ENCODE measurements at places on chromosomes 1 and 21.

GRCh38 chr1:5109633-5110032 lies 455.2 kb downstream of the AJAP1 start:
- no peak for DNase-seq

- no peak for DNase-seq
Observed at GRCh38 chr1:151444783-151445177, 14.5 kb downstream of the POGZ start.

DNA sequence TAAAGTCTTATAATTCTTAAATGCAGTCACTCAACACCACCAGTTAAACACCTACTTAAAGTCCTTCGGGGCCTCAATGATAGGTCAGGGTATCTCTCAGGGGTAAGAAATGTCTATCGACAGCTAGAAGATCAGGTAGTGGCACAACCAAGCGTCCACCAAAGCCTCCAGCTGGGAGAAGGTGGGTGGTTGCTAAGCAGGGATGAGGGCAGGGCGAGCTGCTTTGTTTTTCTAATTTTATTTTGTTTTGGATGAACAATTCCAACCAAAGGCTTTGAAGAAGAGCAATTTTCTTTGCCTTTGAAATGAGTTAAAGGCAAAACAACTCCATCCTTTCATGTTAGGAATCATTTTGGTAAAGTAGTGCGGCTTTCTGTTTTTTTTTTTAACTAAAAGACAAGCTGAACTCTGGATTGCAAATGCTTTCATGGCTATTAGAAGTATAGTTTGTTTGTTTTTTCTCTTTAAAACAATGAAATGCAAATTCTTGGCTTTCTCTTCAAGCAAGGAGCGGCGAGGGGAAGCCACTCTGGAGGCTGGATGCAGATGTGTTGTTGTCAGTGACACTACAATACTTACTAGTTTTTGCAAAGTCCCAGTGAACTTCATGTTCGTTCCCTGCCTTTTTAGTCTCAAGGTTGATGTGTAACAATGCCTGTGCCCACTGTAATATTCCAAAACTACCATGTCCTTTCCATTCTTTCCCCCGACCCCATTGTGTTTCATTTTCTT lies 106.0 kb downstream of the MRPS6 start:
- DNase-seq: no peak

- DNase-seq: no peak
Observed at GRCh38 chr1:184427722-184428121, 40.9 kb downstream of the C1orf21 start.

DNA sequence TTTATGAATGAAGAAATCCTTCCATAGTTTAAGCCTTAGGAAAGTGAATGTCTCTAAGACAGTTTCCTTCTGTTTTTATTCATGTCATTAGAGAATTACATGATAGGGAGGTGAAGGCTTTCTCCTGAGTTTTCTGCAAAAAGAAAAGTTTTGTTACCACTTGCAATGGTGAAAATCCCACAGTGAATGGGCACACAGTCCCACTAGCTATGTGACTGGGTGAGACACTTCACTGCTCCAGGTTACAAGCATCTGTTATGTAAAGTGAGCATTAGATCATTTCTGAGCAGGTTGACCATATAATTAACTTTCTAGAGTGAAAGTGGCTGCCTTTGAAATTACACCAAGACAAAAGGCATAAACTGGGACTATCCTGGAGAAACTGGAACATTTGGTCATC lies 38.9 kb upstream of the GREM2 start:
- no peak for DNase-seq

GRCh38 chr21:41891132-41891531 lies 12.0 kb upstream of the PRDM15 start:
- no peak for DNase-seq

GRCh38 chr21:45916011-45916840 lies 65.3 kb upstream of the COL6A1 start:
- DNase-seq: no peak

GRCh38 chr1:200971428-200971903 lies 52.0 kb downstream of the KIF21B start:
- no peak for DNase-seq

GRCh38 chr1:154379301-154379700 lies 25.8 kb upstream of the IL6R start:
- DNase-seq: no peak

DNA sequence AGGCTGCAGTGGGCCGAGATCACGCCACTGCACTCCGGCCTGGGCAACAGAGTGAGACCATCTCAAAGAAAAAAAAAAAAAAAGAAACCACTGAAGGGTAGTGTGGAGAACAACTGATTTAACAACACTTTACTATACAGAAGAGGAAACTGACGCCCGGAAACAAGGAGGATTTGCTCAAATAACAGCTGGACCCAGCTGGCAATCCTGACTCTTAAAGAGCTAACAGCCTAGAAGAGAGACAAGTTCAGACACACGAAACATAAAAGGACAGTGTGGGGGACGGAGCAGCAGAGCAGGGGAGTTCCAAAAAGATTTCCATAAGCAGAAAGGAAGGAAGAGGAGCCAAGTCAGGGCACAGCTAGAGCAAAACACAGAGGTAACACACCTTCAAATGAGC lies 4.4 kb downstream of the ECHDC2 start:
- no peak for DNase-seq

GRCh38 chr21:42093991-42094421 lies 22.9 kb downstream of the UMODL1 start:
- DNase-seq: no peak

DNA sequence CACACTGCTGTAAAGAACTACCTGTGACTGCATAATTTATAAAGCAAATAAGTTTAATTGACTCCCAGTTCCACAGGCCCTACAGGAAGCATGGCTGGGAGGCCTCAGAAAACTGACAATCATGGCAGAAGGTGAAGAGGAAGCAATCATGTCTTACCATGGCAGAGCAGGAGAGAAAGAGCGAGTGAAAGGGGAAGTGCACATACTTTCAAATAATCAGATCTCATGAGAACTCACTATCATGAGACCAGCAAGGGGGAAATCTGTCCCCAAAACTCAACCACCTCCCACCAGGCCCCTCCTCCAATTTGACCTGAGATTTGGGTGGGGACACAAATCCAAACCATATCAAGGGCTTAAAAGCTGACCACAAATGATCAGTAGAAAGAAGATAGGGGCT lies 493.2 kb downstream of the PTPRC start:
- no peak for DNase-seq

GRCh38 chr1:16988210-16988609 lies 7.8 kb upstream of the MFAP2 start:
- no peak for DNase-seq

GRCh38 chr1:234656944-234657654 lies 47.1 kb upstream of the IRF2BP2 start:
- no peak for DNase-seq

- no peak for DNase-seq
Observed at GRCh38 chr1:3590951-3591865, 20.1 kb downstream of the MEGF6 start.

DNA sequence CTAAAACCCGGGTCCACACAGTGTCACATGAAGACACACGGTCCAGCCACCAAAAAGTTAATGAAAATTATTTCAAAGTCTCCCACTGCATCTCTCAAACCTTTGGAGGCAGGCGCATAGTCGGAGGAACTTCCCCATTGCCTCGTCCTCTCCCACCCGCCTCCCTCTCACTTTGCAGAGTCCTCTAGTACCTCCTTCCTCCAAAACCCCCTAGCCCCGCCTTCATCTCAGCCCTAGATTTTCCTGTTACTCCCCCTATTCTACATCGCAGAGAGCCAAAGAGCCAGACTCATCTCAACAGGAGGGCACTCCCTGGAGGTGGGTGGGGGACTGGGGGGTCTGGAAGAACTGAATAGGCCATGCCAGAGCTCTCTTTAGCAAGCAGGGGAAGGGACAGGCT lies 79.3 kb downstream of the DISP3 start:
- no peak for DNase-seq

DNA sequence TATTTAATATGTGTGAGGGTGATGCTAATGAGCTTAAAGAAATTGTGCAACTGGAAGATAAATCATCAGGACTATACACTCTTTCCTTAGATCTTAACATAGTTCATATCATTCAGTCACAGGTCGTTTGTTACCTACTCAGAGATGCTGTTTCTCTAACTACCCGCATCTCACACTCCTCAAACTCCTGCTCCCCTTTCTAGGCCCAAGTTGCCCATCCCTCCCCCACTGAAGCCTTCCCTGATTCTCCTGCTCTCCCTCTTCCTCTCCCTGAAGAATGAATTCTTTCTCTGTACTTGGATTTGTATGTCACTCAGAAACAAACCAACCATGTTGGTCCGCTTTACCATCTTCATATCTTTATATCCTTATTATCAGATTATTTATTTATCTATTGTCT lies 9.1 kb downstream of the SH3GLB1 start:
- DNase-seq: no peak

DNA sequence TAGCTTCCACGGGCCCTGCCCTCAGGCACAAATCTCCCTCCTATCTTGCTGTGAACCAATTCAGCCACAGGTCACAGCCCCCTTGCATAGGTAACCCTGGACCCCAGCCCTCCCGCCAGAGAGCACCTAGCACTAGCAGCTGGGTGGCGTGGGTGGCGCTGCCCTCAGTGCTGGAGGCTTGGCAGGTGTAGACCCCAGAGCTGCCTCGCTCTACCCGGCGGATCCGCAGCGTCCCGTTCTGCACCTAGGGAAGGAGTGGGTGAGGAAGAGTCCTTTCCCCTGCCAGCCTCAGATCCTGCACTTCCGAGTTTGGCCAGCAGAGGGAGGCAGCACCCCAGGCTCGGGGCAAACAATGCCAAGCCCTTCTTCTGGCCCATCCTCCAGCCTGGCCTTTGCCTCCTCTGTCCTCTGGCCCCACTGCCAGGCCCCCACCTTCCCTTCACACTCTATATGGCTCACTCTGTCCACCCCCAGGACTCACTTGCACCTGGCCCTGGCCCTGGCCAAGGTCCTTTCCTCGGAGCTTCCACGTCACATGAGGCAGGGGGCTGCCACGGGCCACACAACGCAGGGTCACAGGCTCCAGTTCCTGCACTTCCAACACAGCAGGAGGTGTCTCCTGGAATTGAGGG lies 9.0 kb downstream of the IGSF9 start:
- DNase-seq: no peak

- DNase-seq: no peak
Observed at GRCh38 chr1:210372931-210373627, 44.4 kb downstream of the HHAT start.

GRCh38 chr1:168972887-168973286 lies 133.6 kb upstream of the ATP1B1 start:
- DNase-seq: no peak

- no peak for DNase-seq
Observed at GRCh38 chr1:20604678-20605077, 15.8 kb downstream of the CDA start.

DNA sequence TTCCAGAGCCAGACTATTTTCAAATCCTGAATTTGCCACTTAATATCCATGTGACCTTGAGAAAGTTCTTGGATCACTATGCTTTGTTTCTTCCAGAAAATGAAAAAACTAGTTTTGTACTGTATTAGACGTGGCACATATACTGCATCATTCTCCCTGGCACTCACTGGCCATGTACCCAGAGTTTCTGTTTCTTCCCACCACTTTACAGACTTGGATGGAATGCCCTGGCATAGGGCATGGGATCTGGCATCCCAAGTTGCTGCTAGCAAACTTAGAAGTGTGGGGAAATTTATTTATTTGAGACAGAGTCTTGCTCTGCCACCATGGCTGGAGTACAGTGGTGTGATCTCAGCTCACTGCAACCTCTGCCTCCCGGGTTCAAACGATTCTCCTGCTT lies 10.0 kb downstream of the KLF18 start:
- DNase-seq: no peak

GRCh38 chr1:70760154-70760553 lies 287.5 kb downstream of the PTGER3 start:
- DNase-seq: no peak

GRCh38 chr21:44368711-44369446 lies 15.5 kb downstream of the TRPM2 start:
- no peak for DNase-seq

DNA sequence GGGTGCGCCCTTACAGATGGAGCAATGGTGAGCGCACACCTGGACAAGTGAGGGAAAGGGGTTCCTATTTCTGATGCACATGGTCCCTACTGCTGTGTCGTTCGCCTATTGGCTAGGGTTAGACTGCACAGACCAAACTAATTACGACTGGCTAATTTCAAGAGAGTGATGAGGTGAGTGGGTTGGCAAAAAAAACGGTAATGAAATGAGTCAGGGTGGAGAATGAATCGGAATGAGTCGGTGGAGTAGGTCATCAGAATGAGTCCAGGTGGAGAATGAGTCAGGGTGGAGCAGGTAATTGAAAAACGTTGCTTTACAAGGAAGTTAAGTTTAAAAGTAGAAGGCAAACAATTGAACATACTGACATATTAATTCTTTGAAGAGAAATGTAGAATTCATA lies 79.8 kb downstream of the WDR4 start:
- no peak for DNase-seq

GRCh38 chr1:88462488-88463261 lies 221.4 kb upstream of the PKN2 start:
- no peak for DNase-seq

DNA sequence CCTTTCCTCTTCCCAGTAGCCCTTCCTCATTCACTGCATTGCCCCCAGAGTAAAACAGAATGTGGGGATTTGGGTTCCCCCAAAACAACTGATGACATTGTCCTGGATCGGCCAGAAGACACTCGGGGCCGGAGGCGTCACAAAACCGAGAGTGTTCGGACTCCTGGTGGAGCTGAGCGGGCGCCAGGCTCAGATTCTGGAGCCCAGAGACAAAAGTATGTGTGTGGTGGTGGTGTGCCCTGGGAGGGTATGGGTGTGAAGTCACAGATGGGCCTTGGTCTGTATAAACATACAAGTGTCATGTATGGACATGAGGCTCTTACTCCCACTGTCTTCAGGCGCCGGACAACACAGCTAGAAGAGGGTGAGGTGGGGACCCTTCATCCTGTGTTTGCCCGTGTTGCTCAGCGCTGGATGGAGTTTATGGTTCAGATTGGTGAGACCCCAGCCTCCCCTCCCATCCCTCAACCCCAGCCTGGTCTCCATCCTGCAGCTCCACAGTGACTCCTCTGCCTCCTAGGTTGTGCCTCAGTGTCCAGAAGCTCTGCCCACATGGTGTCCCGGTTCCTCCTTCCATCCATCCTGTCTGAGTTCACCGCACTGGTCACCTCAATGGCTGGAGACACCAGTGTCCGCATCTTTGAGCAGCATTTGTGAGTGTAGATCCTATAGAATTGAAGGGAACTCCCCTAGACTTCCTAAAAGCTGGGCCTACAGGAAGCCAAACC lies 12.4 kb downstream of the HYI start:
- DNase-seq: no peak

DNA sequence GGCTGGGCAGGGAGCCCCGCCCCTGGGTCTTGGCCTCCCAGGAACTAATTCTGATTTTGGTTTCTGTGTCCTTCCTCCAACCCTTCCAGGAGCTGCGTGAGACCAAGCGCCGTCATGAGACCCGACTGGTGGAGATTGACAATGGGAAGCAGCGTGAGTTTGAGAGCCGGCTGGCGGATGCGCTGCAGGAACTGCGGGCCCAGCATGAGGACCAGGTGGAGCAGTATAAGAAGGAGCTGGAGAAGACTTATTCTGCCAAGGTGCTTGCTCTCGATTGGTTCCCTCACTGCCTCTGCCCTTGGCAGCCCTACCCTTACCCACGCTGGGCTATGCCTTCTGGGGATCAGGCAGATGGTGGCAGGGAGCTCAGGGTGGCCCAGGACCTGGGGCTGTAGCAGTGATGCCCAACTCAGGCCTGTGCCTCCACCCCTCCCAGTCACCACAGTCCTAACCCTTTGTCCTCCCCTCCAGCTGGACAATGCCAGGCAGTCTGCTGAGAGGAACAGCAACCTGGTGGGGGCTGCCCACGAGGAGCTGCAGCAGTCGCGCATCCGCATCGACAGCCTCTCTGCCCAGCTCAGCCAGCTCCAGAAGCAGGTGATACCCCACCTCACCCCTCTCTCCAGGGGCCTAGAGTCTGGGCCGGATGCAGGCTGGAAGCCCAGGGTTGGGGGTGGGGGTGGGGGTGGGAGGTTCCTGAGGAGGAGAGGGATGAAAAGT lies 18.5 kb upstream of the SEMA4A start:
- no peak for DNase-seq
